Myocyte (in vitro differentiated cells): ENCODE measurements at places on chromosomes 2 and 18. TPM values are rescaled to one million over a fixed set of nuclear protein-coding genes. Genes with fewer than 3 reads are reported as not detected.

The SLC30A3 gene
- total RNA-seq = 0.03 TPM in 1 of 2 replicates, not detected in the other

The WDR12 gene
- total RNA-seq = 24.8 and 32.1 TPM in 2 replicates

The FOXD4L1 gene
- 0.26 and 0.43 TPM in 2 replicates for total RNA-seq

The PLEKHH2 gene
- 0.24 and 1.1 TPM in 2 replicates for total RNA-seq

The CCBE1 gene
- total RNA-seq = 5.6 and 8.6 TPM in 2 replicates

The REG3G gene
- not detected in 2 replicates for total RNA-seq

The GAD1 gene
- 0.35 and 0.83 TPM in 2 replicates for total RNA-seq

The CHRND gene
- total RNA-seq = 273 and 339 TPM in 2 replicates

The GALNT1 gene
- 92.5 and 95.4 TPM in 2 replicates for total RNA-seq

The RNASEH1 gene
- total RNA-seq = 30.6 and 32.9 TPM in 2 replicates

The KYNU gene
- total RNA-seq = 0.05 and 1.8 TPM in 2 replicates

The FNDC4 gene
- total RNA-seq = 6.1 and 6.2 TPM in 2 replicates

The MC2R gene
- not detected in 2 replicates for total RNA-seq
